GM06990 (cell line): ENCODE measurements at places on chromosomes 5 and 9.

- peak; percentile 77 for DNase-seq
These were observed 62.3 kb downstream of the CXXC5 start for GRCh38 chr5:139710319-139711066.

DNA sequence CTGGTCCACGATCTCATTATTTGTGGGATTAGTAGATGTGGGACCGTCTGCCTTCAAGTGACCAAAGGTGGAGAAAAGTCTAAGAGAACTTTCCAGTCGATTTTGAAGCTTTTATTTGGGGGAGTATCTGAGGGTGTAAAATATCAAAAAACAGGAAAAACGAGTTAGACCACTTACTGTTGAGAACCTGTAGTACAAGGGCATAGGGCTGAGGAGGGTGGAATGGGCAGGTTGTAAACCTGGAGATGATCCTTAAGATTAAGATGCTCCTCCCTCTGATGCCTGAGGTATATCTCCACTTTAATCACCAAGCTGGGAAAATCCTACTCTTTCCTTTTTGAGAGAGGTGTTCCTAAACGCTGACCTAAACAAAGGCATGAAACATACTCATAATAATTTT is 32.0 kb upstream of the GTF2H2C start:
- no peak for DNase-seq

GRCh38 chr5:6766604-6767093 is 53.4 kb downstream of the TENT4A start:
- no peak for DNase-seq

DNA sequence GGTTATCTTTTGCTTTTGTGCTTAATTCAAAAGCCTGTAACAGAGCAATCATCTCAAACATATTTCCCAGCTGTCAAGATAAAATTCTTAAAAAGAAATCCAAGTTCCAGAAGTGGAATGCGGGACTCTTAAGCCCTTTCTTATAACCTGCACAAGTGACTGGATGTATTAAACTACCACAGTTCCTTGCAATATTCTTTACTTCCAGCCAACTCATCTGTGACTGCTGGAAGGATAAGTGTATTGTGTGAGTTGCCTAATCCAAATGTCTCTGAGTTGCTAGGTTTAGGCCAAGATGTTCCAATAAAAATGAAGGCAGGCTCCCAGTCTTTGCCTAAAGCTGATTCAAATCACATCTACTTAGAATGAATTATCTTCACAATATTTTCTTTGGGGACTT is 159.2 kb upstream of the SLC24A2 start:
- DNase-seq: no peak

DNA sequence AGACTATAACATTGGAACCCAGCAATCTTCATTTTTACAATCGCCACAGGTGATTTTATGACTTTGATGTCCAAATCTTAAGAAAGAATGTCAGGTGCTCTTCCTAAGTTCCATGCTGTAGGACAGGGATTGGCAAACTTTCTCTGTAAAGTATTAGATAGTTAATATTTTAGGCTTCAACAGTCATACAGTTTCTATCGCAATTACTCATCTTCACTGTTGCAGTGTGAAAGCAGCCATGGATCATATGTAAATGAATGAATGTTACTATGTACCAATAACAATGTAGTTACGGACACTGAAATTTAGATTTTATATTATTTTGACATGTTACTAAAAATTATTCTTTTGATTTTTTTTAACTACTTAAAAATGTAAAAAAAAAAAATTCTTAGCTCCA is 169.7 kb downstream of the DTWD2 start:
- DNase-seq: no peak

DNA sequence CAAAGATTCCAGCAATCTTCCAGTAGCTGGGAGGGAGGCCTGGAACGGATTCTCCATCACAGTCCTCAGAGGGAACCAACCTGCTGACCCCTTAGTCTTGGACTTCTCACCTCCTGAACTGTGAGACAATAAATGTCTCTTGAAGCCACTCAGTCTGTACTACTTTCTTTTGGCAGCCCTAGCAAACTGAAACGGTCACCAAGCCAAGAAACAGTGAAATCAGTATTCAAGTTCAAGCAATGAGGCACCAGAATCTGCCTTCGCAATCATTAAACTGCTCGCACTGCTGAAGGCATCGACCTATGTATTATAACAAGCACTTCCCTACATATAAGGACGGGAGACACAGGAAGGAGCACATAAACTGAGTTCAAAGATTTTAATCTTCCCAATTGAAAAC is 120.6 kb upstream of the PUM3 start:
- DNase-seq: no peak

GRCh38 chr9:88716596-88717290 is 181.8 kb downstream of the NXNL2 start:
- DNase-seq: no peak

DNA sequence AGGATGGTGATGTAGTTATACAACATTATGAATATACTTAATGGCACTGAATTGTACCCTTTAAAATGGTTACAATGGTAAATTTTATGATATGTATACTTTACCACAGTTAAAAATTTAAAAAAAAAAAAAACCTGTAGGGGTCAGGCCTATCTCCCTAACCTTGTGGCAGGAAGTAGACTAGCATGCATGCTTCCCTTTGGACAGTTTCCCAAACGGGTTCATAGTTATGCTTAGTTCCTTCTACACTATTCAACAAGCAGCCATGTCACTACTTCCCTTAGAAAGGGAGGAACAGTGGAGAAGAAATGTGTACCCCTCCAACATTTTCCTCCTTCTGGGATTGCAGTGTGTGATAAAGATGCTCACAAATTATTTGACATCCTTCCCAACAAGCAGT is 32.5 kb downstream of the IDNK start:
- no peak for DNase-seq

DNA sequence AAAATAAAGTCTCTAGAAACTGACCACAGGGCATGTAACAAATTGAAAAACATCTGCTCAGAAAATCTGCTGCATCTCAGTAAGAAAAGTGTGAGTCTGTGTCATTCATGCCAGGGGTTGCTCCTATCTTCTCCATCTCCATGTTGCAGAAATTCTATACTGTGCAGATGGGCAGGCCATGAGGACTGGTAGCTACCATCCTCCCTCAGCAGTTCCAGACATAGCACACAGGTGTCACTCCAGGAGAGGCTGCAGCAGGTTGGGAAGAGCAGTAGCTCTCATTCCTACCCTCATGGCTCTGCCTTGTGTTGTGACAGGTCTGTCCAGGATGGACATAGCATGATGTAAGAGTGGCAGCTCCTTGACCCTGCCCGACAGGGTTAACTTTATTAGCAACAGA is 173.4 kb downstream of the NDUFS4 start:
- no peak for DNase-seq

DNA sequence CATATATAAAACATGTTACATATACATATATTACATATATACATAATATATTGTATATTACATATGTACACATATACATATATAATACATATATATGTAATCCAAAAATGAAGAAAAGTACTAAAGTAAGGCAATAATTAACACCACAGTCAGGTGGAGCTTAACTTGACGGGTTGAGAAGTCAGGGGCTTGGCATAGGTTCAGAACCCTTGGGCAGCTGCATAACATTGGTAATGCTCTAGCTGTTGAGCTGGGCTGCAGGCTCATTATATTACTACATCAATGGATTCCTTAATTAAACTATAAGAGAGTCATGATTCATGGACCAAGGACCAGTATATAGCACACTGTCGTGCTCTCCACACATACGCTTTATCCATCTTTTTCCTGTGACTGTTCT is 435.2 kb upstream of the ADAMTS16 start:
- no peak for DNase-seq

GRCh38 chr5:90569084-90569483 is 10.5 kb downstream of the ADGRV1 start:
- no peak for DNase-seq

DNA sequence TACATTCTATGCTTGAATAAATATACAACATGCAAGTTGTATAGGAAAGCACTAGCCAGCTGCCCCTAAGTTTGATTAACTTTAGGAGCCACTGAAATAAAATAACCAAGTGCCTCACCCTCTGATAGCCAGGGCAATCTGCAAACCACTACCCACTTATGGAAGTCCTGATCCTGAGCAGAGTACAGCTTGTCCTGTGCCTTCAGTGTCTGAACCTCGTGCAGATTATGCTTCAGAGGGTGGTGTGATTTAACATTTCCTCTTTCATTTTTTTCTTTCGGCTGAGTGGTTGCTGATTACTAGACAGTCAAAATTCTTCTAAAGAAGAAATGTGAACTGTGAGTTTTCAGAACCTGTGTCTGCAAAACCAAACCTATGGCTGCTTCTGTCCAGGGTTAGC is 327.7 kb downstream of the PIK3R1 start:
- DNase-seq: no peak

- no peak for DNase-seq
These were observed 183.6 kb downstream of the GADD45G start for GRCh38 chr9:89788434-89788833.

DNA sequence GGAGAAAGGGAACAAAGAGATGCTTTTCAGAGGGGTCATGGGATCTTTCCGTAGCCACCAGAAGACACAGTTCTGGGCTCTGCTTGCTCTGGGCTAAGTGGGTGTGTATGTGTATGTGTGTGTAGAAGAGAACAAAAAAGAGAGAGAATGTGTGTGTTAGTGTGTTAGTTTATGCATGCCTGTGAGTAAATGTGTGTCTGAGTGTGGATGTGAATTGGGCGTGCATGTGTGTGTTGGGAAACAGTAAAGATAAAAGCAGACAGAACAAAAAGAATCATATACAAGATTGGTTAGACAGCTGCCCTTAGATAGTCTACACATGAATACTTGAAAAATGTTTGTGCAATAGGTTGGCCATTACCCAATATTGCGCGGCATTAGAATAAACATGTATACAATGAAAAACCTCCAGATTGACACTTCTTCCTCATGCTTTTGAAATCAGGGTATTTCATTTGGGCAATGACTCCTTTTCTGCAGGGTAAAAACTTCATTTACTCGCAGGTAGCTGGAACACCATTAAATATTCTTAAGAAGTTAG is 36.5 kb upstream of the HSPA9 start:
- DNase-seq: no peak

GRCh38 chr5:83632874-83633273 is 87.8 kb downstream of the HAPLN1 start:
- no peak for DNase-seq

DNA sequence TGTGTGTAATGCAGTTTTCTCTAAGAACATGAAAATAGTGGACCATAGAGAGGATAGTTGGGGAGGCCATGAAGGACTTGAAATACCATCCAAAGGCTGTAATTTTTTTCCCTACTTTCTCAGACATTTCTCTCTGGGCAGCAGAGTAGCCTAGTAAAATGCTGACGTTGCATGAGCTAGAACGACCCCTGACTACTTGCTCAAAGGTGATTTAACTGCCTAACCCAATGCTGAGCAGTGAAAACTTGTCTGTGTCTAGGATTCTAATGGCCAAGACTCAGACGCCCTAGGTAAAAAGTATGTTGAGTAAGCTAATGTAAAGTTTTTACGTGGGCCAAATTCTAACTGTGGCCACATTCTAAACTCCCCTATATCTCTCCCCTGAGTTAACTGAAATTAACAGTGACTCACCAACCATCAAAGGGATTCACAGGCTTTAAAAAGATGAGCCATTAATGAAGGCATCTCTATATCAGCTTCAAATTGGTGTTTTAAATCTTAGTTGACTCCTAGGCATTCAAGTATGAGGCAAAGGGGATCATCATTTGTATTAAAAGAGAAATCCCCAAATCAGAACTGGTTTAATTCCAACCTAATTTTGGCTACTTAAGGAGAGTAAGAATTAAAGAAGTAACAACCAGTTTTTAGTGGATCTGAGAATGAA is 121.0 kb upstream of the GAS1 start:
- no peak for DNase-seq

DNA sequence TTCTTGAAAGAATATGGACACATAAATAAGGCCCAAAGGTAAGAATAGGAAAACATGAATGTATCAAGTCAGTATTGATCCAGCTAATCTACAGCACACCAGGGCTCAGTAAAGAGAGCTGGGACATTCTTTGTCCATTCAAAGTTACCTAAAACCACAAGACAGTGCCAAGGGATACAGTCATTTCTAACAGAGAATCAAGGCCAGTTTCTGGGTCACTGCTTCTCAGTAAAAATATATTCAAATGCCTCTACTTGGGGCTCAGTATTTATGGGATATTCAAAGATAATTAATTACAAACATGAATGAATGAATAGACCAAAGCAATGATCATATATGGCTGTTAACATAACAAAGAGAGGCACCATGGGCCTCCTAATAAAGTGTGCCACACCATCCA is 34.9 kb downstream of the MTMR12 start:
- DNase-seq: peak; percentile 46

GRCh38 chr9:96453625-96454024 is 3.7 kb downstream of the HABP4 start:
- no peak for DNase-seq

DNA sequence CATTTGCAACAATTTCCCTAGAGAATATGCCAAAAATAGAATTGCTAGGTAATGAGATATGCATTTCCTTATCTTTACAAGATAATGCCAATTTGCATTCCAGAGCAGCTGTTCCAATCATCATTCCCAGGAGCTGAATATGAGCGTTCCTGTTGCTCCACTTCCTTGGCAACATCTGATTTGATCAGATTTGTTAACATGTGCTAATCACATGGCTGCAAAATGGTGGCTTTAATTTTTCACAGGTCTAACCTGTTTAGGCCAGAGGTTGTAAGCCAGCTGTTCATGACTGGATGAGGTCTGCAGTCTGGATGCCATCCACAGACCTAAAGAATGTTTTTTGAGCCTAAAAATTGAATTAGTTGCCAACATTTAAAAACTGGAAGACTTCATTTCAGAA is 220.7 kb upstream of the IL12B start:
- no peak for DNase-seq

GRCh38 chr5:41763081-41763480 is 107.1 kb downstream of the OXCT1 start:
- no peak for DNase-seq

DNA sequence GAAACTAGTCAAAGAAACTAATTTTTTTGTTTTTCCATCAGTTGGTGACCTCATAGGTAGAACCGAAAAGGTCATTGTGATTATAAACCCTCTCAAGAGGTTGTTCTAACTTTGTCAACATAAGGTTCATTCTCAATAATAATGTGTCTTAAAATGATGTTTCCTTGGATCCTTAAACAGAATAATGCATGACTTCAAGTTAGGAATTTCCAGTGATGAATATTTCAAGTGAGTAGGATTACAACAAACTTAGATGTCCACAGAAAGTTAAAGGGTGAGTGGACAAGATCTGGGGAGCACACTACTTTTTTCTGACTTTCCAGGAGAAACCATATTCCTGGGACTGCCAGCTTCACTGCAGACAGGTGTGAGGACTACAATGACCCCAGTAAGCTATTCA is 239.0 kb upstream of the PTGER4 start:
- DNase-seq: no peak

DNA sequence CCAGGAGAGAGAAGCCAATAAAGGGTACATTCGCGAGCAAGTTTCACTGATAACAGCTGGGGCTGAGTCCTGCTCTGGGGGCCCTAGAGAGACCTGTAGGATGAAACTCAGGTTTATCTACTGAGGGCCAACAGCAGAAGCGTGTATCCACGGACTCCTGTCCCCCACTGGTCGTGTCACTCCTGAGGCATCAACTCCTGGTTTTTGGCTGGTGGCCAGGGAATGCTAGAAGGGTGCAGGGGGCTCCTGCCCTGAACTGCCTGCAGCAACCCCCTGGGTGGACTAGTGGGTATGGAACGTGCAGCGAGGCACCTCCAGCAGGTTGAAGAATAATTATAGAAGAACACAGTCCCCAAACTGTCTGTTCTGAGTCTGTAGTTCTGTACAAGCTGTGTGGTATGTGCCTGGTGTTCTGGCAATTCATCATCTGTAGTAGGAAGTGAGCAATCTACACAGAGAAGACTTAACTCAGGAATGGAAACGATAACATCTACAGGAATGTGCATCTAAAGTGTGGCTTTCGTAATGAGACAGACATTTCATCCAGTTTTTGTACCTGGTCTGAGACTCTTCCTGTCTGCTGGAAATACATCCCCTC is 64.5 kb upstream of the GNA14 start:
- no peak for DNase-seq
